Smooth muscle cell of the coronary artery (primary cell): ENCODE measurements at places on chromosomes 2 and 18. TPM values are rescaled to one million over a fixed set of nuclear protein-coding genes. Genes with fewer than 3 reads are reported as not detected.

The RNF149 gene
- 24.6 and 31.4 TPM in 2 replicates for total RNA-seq

The ALK gene
- under 0.01 TPM in 1 of 2 replicates, not detected in the other for total RNA-seq

The IL36G gene
- not detected in 2 replicates for total RNA-seq

The NOSTRIN gene
- 0.08 and 0.23 TPM in 2 replicates for total RNA-seq

The IL37 gene
- not detected in 2 replicates for total RNA-seq

The GALNT3 gene
- total RNA-seq = 0.08 TPM in 1 of 2 replicates, not detected in the other

The ACADL gene
- total RNA-seq = 0.12 and 0.83 TPM in 2 replicates

The NDUFB3 gene
- total RNA-seq = 80.0 and 129 TPM in 2 replicates

The GLS gene
- total RNA-seq = 169 and 235 TPM in 2 replicates

The GKN1 gene
- not detected in 2 replicates for total RNA-seq

The BMP10 gene
- total RNA-seq = not detected in 2 replicates

The GBX2 gene
- total RNA-seq = 0.60 TPM in 1 of 2 replicates, not detected in the other

The ANKRD30B gene
- 0.15 and 0.23 TPM in 2 replicates for total RNA-seq

The C2orf66 gene
- total RNA-seq = 0.08 TPM in 1 of 2 replicates, not detected in the other

The KIF5C gene
- total RNA-seq = 0.08 and 0.12 TPM in 2 replicates

The PXDN gene
- total RNA-seq = 81.8 and 240 TPM in 2 replicates
